ENCODE measurements at places on chromosomes 2 and 18.

DNA sequence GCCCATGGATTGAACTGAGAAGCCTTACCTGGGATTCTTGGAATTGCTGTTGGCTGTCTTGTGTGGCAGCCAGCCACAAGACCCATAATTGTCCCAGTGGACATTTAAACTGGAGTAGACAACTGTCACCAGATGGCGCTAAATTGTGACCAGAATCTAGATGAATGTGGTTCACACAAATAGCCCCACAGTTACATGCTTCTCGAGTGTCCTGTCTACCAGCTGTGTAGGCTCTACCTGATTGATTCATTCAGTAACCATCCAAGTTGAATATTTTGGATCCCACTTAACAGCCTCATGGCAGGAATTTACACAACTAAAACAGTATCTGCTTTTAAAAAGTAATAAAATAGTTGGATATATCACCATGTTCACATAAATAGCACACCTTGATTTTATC lies 73.2 kb downstream of the MAP4K4 start:
- DNase-seq, result no peak

- DNase-seq, result no peak
These were observed 160.6 kb downstream of the PRKCE start for GRCh38 chr2:45812011-45812500.

GRCh38 chr2:98759827-98760625 lies 29.1 kb upstream of the MGAT4A start:
- DNase-seq, result no peak

GRCh38 chr18:40179729-40180461 lies 1775.1 kb upstream of the PIK3C3 start:
- DNase-seq, result no peak

- DNase-seq, result no peak
These were observed 13.3 kb downstream of the CHMP1B start for GRCh38 chr18:11864471-11864870.

All from stimulated activated CD8-positive, alpha-beta memory T cell treated with anti-CD3 and anti-CD28 coated beads, Interleukin-4, amount 100 ng/mL, for 1 hour (primary cell).